ENCODE measurements at places on chromosomes 12 and 14.

DNA sequence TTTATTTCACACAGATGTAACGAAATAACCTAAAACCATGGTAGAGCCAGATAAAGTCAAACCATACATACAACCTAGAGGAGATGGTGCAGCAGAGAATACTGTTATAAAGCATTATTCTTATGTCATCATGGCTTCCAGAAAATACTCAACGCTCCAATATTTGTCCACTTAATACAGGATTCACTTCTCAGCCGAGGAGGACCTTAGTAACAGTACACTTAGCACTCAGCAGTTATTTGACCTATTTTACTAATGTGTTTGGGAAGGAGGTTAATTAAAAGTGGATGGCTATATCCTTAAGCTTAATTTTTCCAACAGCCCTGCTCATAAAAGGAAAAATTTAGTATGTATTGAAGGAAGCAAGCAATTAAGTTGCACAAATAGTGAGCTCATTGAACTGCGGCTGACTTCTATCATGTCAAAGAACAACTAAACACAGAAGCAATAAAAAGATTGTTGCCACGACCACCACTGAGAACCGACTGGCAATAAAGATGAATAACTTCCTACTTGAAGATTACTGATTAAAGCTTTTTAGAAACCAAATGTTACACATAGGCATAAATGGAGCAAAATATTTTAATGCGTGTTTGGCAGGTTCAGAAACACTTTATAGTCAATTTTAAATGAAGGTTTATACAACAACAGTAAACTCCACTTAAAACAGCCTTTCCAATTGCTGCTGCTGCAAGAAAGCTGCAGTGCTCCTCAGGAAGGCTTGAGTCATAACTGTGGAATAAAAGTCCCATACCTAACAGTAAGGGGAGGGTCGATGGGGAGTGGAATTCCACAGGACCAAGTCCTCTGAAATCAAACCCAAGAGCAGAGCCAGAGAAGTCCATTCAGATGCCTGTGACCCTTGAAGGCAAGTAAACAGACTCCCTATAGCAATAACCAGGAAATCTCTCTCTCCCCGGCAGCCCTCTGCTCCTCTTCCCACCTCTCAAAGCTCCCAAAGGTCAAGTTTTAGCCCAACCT, 218.9 kb upstream of the CDKN3 start:
- DNase-seq, result peak; percentile 74

- DNase-seq, result no peak
These were observed 1356.9 kb downstream of the TMEM121 start for GRCh38 chr14:106883218-106883692.

GRCh38 chr14:106308839-106309389, 782.5 kb downstream of the TMEM121 start:
- no peak for DNase-seq

GRCh38 chr12:70367258-70368141, 1.4 kb downstream of the KCNMB4 start:
- DNase-seq, result no peak

DNA sequence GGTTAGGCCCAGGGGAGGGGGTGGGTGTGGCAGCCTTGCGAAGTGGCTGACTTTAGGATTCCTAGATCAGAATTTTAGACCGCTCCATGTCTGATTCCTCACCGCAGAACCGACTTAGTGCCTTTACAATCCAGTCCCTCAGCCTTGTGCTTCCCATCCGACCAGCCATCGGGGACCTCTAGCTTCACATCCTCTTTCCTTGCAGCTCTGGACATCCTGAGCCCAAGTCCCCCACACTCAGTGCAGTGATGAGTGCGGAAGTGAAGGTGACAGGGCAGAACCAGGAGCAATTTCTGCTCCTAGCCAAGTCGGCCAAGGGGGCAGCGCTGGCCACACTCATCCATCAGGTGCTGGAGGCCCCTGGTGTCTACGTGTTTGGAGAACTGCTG, 557 bp downstream of the COPS7A start:
- peak; percentile 16 for DNase-seq

DNA sequence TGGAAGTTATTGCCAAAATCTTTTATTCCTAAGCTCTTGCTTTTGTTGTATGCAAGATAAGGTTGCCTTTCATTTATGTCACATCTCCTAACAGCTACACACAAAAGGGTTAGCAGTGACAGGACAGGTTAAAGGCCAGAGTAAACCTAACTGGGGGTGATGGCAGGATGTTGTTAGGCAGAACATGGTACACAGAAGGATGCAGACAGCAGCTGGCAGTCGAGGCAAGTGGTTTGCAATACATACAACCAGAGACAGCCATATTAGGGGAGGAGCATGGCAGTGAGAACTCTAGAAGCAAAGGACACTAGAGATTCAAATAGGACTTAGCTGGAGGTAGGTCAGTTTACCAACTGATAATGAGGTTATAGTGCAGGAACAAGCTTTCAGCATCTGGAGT, 2.7 kb upstream of the ABCD2 start:
- DNase-seq, result no peak

- DNase-seq, result no peak
These were observed 11.1 kb downstream of the ACTN1 start for GRCh38 chr14:68968051-68968450.

DNA sequence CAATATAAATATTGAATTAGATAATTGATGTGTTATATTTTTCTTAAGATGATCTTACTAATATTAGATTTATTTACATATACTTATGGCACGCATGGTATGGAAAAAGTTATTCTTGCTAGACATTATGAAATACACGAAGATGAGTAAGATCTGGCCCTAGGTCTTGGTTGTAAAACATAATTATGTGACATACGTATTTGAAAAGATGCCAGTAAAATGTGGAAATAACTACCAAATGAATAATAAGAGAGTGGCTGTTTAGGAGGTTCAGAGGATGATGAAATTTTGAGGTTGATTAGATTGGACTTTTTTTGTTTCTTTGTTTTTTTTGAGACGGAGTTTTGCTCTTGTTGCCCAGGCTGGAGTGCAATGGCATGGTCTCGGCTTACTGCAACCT, 41.3 kb downstream of the FANCM start:
- no peak for DNase-seq

GRCh38 chr12:108646600-108647579, 13.2 kb upstream of the SELPLG start:
- DNase-seq, result no peak

- peak; percentile 40 for DNase-seq
These were observed 435.2 kb upstream of the DCN start for GRCh38 chr12:91617818-91618217.
